ENCODE measurements at places on chromosomes 7 and 10.
A peak's percentile ranks its signal among the peaks of the same experiment; 100 is the strongest.

DNA sequence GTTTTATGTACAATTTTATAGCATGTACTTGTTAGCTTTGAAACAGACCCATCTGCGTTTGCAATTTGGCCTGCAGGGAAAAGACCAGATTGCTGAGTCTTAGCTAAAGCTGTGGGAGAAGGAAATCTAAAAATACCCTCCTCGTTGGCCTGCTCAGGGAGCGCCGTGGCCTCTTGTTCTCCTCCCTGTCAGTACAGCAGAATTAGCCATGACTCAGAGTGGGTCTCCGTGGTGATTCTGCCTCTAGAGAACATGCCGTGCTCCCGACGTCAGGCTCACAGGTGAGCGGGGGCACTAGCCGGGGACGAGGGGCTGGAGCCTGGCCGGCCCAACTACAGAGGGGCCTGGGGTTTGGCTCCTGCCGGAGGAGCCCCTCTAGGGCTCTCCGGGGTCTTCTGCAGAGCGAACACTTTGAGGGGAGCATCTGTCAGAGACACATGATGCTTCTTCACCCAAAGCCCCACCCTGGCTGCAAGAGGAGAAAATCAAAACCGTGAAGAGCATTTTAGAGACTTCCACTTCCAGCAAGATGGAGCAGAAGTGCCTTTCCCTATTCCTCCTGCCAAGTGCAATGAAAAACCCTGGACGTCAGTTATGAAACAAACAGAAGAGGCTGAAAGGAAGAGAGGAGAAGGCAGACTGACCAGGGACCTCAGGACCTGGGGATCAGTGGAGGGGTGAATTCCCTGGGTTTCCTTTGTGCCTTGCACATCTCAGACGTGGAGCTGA, 98.9 kb downstream of the LHPP start:
- DNase-seq = no peak

GRCh38 chr10:44386546-44387052, 1.7 kb upstream of the CXCL12 start:
- peak; percentile 66 for DNase-seq

DNA sequence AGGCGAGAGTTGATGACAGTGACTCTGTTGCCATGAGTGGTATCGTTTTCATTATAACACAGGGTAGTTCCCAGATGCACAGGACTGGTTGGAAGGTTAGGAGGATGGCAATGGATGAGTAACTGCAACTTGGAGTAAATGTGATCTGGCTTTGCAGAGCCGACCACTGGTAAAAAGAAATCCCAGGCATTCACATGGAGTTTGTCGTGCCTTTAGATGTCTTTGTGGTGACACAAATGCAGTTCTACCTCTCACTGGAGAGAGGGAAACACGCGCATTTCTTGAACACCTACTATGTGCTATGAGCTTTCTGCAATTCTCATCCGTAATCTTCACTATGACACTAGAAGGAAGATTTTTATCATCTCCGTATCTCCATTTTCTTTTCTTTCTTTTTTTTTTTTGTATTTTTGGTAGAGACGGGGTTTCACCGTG, 1.7 kb upstream of the MNX1 start:
- DNase-seq = no peak

GRCh38 chr10:35674843-35675242, 32.7 kb upstream of the FZD8 start:
- no peak for DNase-seq

DNA sequence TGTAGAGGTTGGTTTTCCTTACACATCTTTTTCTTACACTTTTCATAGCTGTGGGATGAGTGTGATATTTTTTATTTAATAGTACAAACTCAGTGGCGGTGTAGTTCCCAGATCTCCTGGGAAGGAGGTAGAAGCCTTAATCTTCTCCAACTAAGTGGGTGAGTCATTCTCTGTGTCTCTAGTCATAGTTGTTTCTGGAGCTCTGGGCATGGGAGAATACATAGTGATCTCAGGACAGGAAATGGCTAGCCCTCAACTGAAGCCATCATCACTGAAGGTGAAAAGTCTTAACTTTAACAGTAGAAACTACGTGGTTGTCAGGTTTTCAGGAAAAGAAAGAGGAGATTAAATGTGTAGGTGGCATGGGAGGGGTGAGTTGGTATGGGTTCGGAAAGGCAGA, 319.4 kb upstream of the FZD8 start:
- no peak for DNase-seq

GRCh38 chr7:45421806-45422205, 152.4 kb upstream of the ADCY1 start:
- no peak for DNase-seq

- DNase-seq = peak; percentile 14
Measured at GRCh38 chr7:127252778-127253280, at the start of gene GRM8. Gene GRM8 (minus strand): TSS chr7:127252941.

- no peak for DNase-seq
Measured at GRCh38 chr10:29608062-29608461, 26.7 kb downstream of the SVIL start.

DNA sequence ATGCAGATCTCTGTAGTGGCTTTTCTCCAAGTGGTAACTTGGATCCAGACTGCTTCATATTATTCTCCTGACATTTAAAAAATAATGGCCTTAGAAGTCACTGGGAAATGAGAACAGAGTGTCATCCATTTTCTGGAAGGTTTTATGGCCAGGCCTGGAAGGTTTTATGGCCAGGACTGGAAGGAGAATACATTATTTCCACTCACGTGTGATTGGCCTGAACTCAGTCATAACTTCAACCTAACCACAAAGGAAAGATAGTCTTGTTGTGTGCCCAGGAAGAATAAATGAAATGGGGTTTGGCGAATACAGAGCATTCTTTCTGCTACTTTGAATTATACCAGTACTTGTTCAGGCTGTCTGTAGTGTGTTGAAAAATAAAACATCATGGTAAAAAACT, 360.9 kb downstream of the GPAM start:
- DNase-seq = no peak

- no peak for DNase-seq
Measured at GRCh38 chr7:138662076-138662990, 38.8 kb downstream of the SVOPL start.

GRCh38 chr10:77613476-77614130, 24.0 kb downstream of the KCNMA1 start:
- no peak for DNase-seq

GRCh38 chr7:137804836-137805235, 41.9 kb downstream of the DGKI start:
- DNase-seq = no peak

- DNase-seq = peak; percentile 52
Measured at GRCh38 chr10:68348265-68348741, 15.6 kb upstream of the PBLD start.

GRCh38 chr10:60426425-60426824, 36.8 kb upstream of the ANK3 start:
- DNase-seq = no peak

- DNase-seq = no peak
Measured at GRCh38 chr10:131854579-131855335, 46.1 kb upstream of the PPP2R2D start.

DNA sequence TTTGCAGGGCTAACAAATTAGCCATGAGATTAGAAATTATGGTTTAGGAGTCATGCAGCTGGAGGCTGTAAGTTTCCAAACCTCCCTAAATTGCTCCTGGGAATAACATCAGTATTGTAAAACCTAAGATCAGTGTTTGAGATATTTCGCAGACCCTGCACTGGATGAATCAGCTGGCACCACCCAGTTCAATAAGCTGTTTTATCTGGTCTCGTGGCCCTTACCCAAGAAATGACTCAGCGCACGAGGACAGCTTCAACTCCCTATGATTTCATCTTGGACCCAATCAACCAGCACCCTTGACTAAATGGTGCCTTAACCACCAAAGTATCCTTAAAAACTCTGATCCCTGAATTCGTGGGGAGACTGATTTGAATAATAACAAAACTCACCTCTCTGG, 482.0 kb upstream of the PCDH15 start:
- no peak for DNase-seq

DNA sequence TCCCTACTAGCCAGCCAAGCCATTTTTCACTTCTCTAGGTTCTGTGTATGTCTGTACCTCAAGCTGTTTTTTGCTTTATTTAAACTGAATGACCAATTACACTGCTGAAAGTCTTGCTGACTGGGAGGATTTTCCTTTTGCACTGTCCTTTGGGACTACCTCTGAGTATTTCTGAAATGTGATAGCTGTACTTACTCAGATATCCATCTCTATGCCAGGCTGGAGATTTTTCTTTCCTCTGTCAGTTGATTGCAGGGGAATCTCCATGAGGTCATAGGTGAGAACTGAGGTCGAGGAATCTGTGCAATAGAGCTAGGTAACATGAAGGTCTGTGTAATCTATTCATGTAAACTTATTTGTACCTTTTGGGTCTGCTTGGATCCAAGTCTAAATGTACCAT, 38.9 kb upstream of the ANKRD1 start:
- DNase-seq = no peak

DNA sequence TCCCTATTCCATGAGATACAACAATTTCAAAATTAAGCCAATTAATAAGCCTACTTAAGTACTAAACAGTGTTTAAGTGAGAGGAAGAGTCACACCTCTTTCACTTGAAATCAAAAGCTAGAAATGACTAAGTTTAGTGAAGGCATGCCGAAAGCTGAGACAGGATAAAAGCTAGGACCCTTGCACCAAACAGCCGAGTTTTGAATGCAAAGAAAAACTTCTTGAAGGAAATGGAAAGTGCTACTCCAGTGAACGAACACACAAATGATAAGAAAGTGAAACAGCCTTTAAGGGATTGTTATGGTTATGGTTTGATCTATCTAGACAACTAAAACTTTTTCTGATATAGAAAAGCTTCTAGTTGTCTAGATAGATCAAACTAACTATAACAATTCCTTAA, 135.4 kb upstream of the KMT2E start:
- no peak for DNase-seq

DNA sequence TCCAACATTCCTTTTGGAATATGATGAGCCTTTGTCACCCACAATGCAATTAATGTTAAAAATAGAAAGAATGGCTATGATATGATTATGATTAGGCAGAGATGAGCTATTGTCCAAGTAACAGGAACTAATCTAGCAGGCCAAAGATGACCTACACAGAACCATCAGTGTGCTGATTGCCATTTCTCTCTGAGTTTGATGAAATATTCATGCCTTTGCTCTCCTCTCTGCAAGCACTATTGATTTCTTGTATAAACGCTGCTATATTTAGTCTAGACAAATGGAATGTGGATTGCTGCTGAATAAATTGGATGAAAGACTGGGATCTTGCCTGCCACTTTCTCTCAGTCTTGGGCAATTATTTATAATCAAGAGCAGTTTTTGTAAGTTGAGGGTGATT, 85.4 kb downstream of the HDAC9 start:
- DNase-seq = no peak

- DNase-seq = no peak
Measured at GRCh38 chr7:147909431-147910148, 681.0 kb upstream of the C7orf33 start.

DNA sequence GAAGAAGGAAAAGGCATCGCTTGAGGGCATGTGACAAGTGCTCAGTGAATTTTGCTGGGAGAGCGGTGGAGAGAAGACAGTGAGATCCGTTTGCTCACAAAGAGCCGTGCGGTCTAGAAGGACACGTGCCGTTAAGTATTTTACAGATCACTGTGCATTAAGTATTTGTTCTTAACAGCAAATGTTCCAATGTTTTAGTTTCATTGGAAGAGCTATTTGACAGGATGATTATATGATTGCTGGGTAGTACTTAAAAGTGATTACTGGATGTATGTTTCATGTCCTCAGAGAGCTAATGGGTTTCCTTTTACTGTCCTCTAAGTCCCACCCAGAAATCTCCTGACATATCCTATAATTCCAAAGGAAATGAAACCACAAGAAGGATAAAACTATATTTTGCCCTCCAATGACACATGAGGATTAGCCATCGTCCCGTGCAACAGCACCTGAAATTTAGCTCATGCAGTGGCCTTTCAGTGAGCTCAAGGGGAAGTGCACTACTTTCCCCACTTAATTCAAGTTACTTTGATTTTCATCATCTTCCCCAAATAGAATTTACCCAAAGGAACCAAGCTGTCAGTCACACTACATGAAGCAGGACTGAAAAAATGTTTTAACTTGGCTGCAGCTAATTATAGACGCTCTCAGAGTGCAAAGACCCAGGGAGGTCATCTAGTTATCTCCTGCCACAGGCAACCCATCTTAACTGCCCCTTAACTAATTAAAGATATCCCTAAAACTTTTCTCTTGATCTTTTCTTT, 80.3 kb downstream of the KLF6 start:
- DNase-seq = no peak

DNA sequence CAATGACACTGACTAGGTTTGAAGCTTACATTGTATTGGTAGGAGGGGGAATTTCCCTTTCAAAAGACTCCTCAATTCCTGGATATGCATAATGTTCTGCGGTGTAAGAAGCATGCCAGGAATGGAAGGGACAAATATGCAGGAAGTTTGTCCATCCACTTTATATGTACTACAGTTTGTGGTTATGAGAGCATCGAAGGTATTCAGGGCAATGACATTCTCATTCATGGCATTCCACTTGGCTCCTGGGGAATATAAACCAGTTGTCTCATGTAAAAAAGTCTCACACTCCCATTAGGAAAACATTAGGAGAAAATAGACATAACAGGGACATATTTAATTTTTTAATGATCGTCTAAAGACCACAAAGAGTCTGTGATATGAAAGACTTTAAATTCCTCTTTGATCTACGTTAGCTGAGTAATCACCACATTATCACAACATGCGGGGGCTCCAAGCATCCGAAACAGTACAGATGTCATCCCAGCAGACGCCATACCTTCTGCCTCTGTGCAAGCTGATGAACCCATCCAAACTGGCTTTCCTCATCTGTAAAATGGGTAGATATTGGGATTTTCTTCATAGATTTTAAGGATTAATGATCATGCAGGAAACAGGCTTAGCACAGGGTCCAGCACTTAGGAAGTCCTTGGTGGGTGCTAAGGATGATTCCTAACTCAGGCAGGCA, 675.3 kb downstream of the INHBA start:
- no peak for DNase-seq

DNA sequence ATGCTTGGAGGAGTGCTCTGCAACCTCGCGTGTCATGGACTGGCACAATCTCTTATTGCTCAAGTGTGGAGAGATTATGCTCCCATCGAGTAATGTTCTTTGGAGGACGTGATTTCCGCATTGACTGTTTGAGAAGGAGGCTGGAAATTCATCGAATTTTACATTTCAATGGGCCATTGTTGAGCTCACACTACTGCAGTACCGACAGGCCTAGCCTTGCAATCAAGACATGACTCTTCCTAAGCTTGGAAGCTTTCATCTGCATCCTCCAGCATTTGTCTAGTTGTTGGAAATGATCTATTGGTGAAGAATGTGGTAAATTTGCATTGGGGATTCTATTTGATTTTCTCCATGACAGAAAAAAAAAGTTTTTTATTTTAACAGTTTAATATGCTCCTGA, 156.8 kb downstream of the FZD1 start:
- DNase-seq = no peak

- peak; percentile 42 for DNase-seq
Measured at GRCh38 chr10:98041352-98042043, 11.1 kb upstream of the CRTAC1 start.

GRCh38 chr7:129975309-129975708, 22.5 kb upstream of the UBE2H start:
- no peak for DNase-seq

Data from germinal center (tissue), 1 donor.